ENCODE measurements at places on chromosomes 1 and 21.

GRCh38 chr1:44035726-44036408 lies 4.6 kb upstream of the SLC6A9 start:
- no peak for DNase-seq

- DNase-seq: no peak
Observed at GRCh38 chr1:53550201-53550741, 91.1 kb downstream of the DMRTB1 start.

DNA sequence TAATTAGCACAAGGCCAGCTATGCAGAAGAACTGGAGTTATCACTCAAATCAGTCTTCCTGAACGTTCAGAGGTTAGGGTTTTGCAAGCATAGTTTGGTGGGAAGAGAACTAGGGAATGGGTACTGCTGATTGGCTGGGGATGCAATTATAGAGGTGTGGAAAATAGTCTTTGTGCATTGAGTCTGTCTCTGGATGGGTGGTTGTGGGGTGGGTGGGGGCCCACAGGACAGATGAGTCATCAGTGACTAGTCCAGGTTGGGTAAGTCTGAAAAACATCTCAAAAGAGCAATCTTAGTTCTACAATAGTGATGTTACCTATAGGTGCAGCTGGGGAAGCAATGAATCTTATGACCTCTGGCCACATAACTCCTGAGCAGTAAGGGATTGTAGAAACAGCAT lies 89.7 kb upstream of the HMCN1 start:
- DNase-seq: no peak

GRCh38 chr1:15453734-15454133 lies 2.8 kb upstream of the CELA2A start:
- DNase-seq: no peak

DNA sequence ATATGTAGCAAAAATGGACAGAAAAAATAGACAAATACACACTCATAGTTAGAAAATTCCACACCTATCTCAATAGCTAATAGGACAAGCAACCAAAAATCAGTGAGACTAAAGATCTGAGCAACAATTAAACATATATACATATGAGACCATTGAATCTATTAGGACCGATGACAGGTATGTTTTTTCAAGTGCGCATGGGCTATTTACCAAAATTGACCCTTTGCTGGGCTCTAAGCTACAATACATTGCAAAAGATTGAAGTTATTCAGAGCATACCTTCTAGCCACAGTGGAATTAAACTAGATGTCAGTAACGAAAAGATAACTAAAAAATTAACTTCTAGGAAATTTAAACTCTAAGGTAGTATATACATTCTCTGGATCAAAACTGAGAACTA lies 13.7 kb downstream of the CD55 start:
- no peak for DNase-seq

GRCh38 chr1:24022581-24023361 lies 42.6 kb upstream of the SRSF10 start:
- peak; percentile 41 for DNase-seq

GRCh38 chr1:49576327-49576901 lies 447.3 kb downstream of the AGBL4 start:
- no peak for DNase-seq

GRCh38 chr1:96882096-96882495 lies 160.5 kb downstream of the PTBP2 start:
- no peak for DNase-seq

DNA sequence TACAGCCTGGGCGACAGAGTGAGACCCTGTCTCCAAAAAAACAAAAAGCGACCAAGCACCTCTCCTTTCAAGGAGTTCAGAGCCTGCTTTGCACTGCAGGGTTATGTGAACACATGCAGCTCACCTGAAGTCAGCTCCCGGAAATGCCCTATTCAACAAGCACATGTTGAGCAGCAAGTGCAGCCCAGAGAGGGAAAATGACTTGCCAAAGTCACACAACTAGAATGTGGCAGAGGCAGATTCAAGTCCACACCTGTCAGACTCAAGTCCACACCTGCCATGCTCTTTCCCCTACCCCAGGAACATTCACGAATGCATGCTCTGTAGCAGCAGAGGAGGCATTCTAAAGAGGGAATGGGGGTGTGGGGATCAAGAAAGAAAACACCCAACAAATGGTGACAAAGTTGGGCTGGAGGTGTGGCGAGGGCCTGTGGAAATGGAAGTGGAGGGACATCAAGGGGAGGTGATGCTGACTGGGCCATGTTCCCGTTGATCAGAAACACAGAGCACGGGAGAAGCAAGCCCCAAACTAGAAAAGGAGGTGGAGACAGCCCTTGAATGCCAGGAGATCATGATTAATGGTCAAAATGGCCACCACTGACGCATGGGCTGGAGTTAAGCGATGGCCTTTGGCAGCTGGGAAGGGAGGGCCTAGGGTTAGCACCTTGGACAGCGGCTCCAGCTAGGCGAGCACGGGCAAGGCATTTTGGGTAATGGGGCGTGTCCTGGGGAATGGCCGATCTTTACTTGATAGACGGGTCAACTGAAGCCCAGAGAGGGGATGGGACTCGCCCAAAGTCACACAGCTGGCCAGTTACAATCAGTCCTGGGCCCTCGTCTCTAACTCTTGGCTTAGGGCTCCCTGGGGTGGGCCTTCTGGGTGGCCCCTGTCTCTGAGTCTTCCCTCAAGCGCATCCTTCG lies 21.5 kb downstream of the RAP1GAP start:
- DNase-seq: no peak

DNA sequence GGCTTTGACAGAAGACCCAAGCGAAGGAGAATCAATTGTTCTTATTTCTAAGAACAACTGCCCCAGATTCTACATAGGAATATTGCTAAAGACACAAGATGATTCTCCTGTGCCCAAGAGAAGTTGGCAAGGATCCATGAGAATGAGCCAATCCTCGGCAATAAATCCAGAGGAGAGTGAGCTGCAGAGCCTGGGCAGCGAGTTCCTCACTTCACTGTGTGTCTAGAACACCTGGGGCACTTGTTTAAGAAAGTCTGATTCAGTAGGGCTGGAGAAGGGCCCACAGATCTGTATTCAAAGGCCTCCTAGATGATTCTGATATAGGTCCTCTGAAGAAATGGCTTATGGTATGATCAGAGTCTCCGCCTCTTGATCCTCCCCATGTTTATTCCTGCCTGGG lies 31.8 kb downstream of the GADD45A start:
- no peak for DNase-seq

GRCh38 chr1:208209286-208209685 lies 34.9 kb downstream of the PLXNA2 start:
- DNase-seq: no peak

DNA sequence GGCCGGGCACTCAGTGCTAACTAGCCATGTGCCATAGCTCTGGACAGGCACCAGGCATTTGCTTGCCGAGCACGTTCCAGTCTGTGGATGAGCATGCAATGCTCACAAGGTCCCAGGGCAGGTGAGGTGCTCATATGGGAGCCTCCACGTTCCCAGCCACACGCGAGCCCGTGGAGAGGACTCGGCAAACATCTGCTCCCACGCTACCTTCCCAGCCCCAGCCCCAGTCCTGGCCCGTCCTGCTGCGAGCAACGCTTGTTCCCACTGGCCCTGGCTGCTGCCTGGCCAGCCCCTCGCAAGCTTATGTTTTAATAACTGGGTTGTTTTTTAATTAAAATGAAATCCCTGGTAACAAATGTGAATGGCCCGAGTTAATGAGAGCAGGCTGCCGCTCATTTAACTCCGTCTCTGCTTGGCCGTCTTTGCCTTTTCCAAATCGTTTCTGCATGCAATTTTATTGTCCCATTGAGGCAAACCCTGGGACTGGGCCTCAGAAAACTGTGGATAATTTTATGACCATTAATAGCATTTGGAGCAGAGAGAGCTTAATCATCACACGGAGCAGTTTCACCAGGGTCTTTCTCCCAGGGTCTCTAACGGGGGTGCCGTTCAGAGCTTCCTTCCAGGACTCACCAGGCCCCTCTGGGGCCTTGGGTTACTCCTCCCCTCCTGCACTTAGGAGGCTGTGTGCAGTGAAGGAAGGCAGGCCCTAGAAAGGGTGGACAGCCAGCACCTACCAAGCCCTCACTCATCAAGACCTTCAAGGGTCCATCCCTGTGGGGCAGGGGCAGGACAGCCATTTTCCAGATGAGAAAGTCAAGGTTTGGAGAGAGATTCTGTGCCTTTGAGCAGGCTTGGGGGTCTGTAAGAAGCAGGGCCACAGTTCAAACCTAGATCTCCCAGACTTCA lies 136.8 kb downstream of the GLIS1 start:
- no peak for DNase-seq

DNA sequence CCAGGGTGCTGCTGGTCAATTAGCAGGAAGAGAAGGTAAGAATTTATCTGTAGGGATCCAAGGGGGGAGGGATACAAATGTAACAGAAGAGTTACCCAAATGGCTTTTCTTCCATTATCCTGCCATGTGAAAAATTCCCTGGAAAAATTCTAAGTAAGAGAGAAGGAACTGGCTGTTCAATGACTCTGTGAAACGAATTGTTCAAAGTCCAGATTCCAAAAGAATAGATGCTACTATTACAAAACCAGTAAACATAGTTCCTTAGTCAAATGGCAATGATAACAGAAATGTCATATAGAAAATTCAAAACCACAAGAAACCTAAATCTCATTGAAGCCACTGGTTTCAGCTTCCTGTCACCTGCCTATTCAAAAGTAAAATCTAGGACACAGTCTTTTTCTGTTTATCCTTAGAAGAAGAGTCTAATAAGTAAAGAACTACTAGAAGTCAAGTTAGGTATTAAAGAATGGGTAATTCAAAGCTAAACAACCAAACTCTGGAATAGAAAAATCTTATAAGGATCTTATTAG lies 102.6 kb downstream of the ZNF644 start:
- no peak for DNase-seq

Data from right kidney (tissue), 9 donors.